ENCODE measurements at places on chromosomes 3 and 15. TPM values are rescaled to one million over a fixed set of nuclear protein-coding genes. Genes with fewer than 3 reads are reported as not detected.

ZNF660 gene
- total RNA-seq: 5.3 TPM

SNRPA1 gene
- total RNA-seq: 35.7 TPM

ZNF80 gene
- total RNA-seq: not detected

DNA sequence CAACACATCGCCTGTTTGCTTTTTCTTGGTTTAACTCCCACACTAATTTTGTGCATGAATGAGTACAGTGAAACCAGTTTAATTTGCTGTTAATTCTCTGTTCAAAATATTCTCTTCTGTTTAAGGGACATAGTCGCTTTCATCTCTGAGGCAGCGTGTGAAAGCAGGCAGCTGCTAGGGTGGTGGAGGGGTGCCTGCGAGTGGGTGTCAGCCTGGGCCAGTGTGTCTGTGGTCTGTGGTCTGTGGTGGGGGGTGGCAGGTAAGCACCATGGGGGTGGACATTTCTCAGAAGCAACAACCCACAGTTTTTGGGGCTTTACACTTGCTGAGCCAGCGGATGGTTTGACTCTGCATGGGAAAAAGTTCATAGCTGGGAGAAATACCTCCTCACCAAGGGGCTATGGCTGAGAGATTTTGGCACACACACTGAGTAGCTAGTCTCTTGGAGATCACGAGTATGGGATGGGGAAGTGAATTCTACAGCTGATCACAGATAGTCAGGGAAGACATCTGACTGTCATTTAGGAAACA is 109.2 kb downstream of the EPHB1 start:
- no peak for DNase-seq
